Activated naive CD4-positive, alpha-beta T cell treated with anti-CD3 and anti-CD28 coated beads for 36 hours (primary cell): ENCODE measurements at places on chromosomes 13 and 19.

DNA sequence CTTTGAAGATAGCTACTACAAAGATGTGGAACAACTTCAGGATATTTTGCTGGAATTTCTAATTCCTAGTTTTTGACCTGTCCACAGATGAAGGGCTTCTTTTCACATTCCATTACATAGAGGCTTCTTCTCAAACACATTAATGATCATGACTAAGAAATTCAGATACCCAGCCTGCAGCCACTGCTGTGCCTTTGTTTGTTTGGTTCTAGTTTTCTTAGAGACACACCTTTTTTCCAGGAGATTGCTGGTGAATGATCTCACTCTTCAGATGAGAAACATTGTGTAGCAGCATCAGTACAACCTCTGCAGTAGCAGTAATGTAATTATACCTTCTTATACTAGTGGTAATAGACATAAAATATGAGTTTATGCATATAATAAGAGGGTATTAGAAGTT lies 5.0 kb downstream of the TDRD3 start:
- no peak for DNase-seq

DNA sequence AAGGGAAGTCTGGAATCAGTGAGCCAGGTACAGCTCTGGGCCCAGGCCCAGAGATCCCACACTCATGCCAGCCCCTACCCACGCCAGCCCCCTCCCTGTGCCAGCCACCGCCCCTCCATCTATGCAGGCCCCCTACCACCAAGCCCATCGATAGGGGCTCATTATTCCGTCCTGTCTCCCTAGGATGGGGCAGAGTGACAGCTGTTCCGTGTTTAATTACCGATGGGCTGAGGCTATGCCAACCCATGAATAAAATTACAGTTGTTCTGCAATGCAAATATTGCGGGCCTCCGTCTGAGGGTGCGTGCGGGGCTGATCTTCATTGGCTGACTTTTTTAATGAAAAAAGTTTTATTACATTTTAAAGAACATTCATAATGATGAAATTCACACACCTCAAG lies 35.6 kb upstream of the PEPD start:
- DNase-seq: no peak

GRCh38 chr19:3024870-3025548 lies 4.1 kb downstream of the TLE2 start:
- DNase-seq: peak; percentile 44

- DNase-seq: no peak
These were observed 6.8 kb downstream of the ELL start for GRCh38 chr19:18514800-18515682.

DNA sequence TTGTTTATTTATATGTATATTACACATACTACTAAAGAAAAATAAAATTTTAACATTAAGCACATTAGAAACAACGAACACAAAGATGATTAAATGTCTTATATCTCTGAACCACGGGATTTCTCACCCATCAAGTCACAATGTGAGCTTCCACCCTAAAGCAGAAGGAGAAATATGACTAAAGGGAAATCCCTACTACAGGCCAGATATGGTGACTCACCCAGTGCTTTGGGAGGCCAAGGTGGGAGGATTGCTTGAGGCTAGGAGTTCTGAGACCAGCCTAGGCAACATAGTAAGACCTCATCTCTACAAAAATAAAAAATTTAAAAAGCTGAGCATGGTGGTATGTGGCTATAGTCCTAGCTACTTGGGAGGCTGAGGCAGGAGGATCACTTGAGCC lies 24.6 kb downstream of the DCT start:
- peak; percentile 42 for DNase-seq

GRCh38 chr13:43478211-43478610 lies 308.6 kb downstream of the ENOX1 start:
- no peak for DNase-seq

DNA sequence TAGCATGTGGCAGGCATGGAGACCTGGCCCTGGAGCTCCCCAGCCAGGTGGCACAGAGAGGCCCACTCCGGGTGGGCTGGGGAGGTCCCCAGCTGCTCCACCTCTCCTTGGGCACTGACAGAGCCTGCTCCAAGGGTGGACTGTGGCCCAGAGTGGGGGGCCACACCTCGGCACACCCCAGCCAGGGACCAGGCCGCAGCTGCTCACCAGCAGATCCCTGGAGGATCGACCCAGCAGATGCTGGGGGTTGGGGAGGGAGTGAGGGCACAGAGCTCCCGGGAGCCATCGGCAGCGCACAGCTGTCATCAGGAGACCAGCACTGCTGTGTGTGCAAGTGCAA lies 72.0 kb upstream of the KCTD15 start:
- DNase-seq: no peak

DNA sequence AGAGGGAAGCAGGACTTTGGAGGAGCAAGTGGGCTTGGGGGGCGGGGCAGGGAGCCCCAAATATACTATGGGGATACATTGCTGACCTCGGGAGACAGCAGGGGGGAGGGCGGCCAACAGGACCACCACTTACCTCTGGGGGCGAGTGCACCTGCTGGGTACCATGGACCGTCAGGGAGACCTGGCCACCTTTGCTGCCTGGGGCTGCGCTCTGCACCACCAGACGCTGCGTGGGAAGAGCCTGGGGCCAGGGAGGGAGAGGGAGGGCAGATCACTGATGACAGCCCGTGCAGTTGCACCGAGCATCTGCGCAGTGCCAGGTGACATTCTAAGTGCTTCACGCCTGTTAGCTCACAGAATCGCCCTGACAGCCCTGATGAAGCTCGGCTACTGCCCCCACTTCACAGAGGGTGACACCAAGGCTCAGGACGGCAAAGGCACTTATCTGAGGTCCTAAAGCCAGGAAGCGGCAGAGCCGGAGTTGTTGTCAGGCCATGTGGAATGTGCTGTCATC lies 24.1 kb downstream of the RFX1 start:
- DNase-seq: no peak

GRCh38 chr13:78764665-78765064 lies 105.7 kb upstream of the OBI1 start:
- no peak for DNase-seq
